ENCODE measurements at places on chromosomes 11 and 22.

- no peak for DNase-seq
Measured at GRCh38 chr11:102267609-102268008, 49.7 kb upstream of the BIRC3 start.

DNA sequence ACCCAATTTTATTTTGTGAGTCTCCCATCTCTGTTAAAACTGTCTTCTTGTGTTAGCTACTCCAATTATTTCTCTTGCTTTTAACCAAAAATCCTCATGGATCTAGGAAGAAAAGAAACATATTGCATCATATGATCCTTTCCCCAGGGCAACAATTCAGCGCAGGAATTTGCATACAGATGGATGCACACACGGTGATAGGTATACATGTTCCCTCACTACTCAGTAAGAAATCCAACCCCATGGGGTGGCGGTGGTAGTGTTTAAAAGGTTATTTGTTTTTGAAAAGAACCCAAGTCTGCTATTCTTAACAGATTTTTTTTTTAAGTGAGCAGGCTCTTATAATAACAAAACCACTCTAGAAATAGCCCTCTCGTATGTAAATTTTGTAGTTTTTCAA, 4.2 kb upstream of the SYN3 start:
- DNase-seq = no peak

- no peak for DNase-seq
Measured at GRCh38 chr11:82676483-82677094, 57.1 kb downstream of the FAM181B start.

DNA sequence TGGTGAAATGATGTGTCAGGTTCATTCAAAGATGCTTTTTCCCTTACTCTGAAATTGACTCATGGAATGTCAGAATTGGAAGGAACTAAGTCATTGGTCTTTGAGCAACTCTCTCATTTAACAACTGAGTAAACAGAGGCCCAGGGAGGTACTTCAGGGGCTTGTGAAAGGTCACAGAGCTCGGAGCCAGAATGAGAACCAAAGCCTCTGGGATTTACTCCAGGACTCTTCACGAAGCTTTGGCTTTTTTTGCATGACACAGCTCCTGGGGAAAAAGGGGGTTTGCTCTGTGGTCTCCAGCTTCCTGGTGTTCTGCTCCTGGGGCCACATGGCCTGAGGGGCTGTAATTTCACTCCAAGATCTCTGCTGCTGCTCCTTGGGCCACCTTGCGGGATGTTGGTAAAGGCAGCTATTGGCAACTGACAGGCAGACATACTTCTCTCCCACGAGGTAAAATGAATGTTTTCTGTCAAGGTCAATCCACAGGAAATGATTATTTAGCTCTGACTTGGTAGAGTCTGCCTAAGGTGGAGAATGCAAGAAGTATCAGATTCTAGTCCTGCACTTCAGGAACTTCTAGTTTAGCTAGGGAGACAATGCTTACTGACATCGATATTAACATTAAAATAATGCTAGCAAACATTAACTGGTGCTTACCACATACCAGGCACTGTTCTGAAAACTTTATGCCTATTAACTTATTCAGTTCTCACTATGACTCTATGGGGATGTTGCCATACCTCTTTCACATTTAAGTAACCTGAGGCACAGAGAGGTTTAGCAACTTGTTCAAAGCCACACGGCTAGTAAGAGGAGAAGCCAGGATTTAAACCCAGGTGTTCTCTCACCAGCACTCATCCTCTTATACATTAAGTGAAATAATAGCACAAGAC, 16.1 kb downstream of the PKNOX2 start:
- no peak for DNase-seq

DNA sequence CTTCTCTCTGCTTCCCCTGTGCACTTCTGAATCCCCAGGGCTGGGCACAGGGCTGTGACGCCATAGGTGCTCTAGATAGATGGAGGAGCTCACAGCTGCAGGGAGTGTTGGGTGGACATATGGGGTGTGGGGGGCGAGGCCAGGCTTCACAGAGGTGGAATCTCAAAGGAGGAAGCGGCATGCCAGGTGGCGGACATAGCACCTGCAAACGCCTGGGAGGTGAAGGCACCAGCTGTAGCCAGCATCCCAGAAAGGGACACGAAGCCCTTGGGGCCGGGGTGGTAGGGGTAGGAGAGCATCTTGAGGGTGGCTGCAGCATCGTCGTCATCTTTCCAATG, 14.6 kb upstream of the KCNQ1OT1 start:
- DNase-seq = no peak

DNA sequence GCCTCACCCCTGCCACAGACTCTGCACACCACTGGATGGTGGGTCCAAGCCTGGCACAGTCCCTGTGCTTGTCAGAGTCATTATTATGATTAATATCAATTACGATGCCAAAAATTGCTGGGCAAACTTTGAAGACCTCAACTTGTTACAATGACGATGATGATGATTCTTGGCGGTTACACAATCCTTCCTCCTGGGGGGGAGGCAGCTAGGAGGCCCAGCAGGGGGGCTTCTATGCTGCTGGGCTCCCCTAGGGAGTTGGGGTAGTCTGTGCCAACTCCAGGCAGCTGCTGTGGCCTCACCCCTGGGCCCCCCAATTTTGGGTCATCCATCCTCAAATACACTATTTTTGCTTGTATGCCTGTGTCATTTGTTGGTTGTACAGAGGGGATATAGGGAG, 12.0 kb downstream of the SLC35E4 start:
- DNase-seq = no peak

GRCh38 chr11:12540075-12540680, 134.0 kb upstream of the TEAD1 start:
- DNase-seq = no peak

GRCh38 chr11:108926841-108927577, 262.1 kb downstream of the DDX10 start:
- no peak for DNase-seq
